NCI-H2171 treated with DMSO at 0.1 percent for 48 hours (cell line): ENCODE measurements at places on chromosomes 6 and 20.

GRCh38 chr20:17957505-17958363 is 10.9 kb downstream of the SNX5 start:
- no peak for DNase-seq

DNA sequence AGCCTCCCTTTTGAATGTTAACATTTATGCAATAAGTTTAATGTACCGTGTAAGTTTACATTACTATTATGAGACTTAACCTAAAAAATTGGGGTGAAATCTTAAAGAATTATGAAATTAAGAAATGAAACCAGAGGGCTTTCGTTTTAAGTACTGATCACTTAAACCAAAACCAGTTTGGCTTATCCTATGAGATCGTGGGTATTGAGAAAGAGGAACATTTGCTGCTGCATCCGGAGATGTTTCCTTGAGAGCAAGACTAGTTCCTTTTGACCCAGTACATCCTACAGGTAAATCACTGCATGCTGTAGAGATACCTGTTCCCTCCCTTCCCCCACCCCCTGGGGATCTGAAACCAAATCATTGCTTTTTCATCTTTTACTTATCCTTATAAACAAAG is 201.3 kb downstream of the ESR1 start:
- DNase-seq, result no peak

GRCh38 chr20:61134296-61135030 is 117.6 kb upstream of the CDH4 start:
- DNase-seq, result no peak

DNA sequence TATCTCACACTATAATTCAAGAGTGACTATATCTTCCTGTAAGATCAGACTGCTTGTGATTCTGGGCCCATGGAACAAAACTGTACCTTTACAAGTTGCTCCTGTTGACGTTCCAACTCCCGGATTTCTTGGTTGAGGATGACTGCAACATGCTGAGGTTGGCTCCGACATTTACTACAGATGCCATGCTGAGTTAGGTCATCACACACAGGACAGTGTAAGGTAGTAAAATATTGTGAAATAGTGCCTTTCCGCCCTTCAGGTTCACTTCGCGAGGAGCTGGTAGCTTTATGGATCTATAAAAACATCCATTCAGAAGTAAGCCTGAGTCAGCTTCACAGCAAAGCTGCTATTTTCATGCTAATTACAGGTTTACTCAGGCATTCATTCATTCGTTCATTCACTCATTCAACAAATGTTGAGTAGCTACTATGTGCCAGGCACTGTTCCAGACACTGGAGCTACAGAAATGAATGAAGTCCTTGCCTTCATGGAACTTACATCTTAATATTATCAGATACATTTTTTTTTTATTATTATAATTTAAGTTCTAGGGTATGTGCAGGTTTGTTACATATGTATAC is 175.7 kb downstream of the REV3L start:
- DNase-seq, result no peak

- DNase-seq, result no peak
These were observed 682.0 kb downstream of the GRIK2 start for GRCh38 chr6:102075539-102075938.

- no peak for DNase-seq
These were observed 426 bp downstream of the ASXL1 start for GRCh38 chr20:32358632-32358882.

- no peak for DNase-seq
These were observed 20.0 kb downstream of the FAM209B start for GRCh38 chr20:56552911-56553629.

DNA sequence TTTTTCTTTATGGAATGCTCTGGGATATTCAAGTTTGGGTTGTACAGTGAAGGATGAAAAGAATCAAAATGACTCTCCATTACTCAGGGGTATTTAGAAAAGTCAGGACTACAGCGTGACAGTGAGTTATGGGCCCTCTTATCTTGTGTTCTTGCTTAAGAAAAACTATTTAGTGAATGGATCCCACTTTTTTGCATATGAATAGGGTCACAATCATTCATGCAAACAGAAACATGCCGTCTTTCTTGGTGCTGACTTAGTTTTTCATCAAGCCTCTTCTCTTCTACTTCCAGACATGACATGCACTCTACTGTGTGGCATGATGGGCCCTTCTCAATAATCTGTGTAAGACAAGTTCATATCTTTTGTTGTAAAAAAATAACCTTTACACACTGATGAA is 488.4 kb upstream of the MMS22L start:
- DNase-seq, result no peak

DNA sequence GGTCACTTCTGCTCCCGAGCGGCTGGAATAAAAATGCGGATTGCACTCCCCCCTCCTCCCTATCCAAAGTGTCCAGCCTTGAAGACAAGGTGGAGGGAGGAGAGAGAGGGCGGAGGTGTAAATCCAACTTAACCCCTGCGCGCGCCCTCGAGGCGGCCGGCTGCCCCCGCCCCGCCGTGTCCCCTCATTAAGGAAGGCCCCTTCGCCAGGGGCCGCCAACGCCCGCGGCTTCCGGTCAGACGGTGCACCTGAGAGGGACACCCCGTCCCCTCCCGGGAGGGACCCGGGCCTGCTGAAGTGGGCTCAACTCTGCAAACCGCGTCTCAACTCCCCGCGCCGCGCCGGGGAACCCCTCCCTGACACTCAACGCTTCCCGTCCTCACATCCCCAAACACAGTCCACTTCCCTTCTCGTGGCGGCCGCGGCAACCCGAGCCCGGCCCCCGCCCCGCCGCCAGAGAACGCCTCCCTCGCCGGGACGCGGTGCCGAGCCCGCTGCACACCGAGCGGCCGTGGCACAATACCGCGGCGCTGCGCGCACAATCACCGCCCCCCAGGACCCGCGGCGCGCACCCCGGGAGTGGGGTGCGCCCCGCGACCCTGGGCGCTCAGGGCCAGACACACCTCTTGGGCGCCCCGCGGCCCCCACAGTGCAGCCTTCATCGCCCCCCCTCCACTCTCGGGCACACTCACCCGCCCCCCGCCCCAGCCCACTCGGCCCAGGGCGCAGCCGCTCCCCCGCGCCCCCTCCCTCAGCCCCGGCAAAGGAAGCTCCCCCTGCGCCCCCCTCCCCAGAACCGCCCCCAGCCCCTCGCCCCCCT is 102.5 kb downstream of the NOL4L start:
- DNase-seq, result no peak
